ENCODE measurements at places on chromosomes 4 and X.
A peak's percentile ranks its signal among the peaks of the same experiment; 100 is the strongest.

DNA sequence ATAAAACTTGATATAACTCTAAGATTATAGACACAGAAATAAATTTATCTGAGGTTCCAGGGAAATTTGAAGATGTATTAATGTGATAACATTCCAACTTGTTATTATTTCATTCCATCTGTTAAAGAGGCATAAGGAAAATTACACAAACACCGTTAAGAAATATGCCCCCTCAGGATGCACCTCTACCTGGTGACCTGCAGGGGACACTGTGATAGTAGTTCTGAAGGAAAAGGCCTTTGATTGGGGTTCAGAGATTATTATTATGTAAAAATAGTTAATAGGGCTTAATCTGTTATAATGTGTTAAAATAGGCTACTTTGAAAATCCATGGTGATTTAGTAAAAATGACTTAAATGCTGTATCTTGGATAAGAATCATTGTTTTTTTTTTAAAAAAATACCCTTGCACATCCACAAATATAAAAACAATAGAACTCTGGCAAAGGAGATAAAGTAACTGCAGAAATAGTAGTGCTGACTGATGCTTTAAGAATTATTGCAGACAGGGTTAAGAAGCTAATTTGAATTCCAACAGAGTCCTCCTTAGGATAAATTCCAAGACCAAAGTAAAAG lies 6.1 kb upstream of the ABRAXAS1 start:
- peak; percentile 53 for DNase-seq

DNA sequence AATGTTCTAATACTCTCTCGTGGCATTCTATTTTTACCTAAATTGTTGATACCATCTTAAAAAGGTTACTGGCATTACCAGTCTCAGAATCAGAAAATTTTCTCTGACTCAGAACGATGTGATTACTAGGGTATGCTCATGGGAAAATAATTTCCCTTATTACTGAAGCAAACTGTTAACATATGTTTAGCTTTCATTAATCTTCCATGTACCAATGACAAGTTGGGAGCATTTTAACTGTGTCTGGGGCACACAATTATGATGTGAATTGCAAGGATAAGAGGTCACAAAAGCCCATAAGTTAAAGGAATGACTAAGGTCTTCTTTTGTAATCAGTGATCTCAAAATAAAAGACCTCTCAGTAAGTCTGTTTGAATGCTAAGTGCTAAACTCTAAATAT lies 1254.6 kb downstream of the PCDH18 start:
- DNase-seq, result no peak

DNA sequence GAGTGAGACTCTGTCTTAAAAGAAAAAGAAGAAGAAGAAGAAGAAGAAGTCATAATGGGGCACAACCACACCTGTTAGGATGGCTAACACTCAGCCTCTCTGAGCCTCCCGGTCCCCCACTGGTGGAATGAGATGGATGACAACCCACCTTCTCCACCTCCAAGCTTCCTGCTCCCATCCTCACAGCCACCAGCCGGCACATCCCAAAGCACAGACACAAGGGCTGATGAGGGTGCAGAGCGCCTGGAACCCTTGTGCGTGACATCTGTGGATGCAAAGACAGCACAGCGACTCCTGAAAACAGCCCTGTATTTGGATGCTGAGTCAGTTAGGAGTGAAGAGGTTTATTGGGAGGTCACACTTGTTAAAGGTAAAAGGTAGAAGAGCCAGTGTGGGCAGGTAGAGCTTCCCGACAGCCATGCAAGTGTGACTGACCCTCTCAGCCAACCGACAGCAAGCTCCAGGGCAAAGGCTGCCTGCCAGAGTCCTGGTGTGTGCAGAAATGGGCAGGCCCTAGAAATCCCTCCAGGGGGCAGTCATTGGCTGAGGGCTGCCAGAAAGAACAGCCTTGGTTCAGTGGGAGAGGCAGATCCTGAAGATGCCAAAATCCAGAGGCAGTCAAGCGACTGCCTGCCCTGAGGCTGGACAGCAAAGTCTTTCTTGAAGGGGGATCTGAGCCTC lies 26.6 kb upstream of the MAN2B2 start:
- DNase-seq, result peak; percentile 61

DNA sequence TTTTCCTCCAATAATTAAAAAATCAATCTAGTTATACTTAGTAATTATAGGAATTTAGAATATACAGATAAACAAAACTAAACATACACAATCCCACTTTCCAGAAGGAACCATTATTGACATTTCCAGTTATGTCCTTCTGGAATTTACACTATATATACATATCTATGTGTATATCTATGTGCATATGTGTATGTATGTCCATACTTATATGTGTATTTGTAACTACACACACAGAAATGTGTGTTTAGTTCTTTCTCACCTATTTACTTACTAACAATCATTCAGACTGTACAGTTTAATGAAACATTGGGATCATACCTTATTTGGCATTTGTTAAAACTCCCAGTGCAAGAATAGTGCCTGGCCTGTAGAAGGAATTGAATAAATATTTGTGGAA lies 126.4 kb downstream of the FHIP1A start:
- DNase-seq, result no peak

GRCh38 chr4:124777007-124777406 lies 64.5 kb upstream of the ANKRD50 start:
- DNase-seq, result no peak

GRCh38 chr4:31283679-31284078 lies 563.5 kb downstream of the PCDH7 start:
- DNase-seq, result no peak

DNA sequence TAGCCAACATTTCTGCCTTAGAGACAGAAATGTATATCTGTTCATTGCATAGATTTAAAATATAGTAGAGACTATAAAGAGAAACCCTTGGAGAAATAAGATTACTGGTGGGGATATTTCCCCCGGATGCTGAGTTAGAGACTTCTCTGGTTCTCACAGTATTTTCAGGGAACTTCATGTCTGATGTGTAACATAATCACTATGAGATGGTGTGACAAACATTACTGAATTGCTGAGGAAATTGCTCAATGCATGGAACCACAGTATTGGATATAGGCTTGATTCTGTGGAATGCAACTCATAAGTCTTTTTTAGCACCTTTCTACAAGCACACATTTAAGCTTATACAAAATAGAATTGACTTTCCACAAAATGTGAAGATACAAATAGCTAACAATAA lies 152.7 kb downstream of the SOWAHB start:
- DNase-seq, result no peak

DNA sequence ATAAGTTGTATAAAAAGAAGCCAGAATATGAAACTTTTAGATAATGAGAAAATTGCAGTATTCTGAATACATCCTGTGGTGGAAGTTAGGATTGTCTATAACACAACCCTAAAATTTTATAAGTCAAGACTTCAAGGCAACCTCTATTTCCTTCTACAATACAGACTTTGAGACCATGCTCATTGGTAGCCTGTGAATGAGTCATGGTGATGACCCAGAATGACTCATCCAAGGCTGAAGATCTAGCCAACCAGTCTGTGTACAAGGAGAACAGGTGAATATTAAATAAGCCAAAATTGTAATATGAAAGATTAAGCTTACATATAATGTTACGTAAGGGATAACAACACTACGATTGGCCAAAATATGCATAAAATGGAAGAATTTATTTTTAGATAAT lies 475.9 kb upstream of the GALNT7 start:
- DNase-seq, result no peak

DNA sequence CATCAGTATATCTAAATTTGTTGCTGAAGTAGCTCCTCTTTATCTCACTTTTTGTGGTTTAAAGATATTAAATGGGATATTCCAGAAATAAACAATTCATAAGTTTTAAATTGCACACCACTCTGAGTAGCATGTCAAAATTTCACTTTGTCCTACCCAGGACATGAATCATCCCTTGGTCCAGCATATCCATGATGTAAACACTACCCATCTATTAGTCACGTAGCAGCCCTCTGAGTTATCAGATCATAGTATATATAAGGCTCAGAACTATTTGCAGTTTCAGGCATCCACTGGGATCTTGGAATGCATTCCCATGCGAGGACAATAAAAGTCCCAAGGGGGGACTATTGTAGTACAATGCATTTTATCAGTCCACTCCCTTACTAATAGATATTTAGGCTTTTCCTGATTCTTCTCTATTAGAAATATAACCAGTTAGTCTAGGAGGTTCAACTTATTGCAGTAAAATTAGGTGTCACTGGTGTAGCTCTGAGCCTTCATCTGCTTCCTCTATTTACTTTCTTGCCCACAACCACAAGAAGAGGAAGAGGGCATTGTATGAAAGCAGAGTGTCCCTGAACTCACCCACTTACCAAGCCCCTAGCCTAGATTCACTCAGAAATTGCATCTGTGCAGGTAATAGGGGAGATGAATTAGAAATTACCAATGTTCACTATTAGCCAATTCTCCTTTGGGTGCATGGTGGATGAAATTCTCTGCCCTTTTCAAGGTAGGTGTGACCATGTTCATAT lies 409.8 kb upstream of the GALNT7 start:
- peak; percentile 10 for DNase-seq

- DNase-seq, result no peak
These were observed 69.5 kb downstream of the IL15 start for GRCh38 chr4:141705747-141706377.

DNA sequence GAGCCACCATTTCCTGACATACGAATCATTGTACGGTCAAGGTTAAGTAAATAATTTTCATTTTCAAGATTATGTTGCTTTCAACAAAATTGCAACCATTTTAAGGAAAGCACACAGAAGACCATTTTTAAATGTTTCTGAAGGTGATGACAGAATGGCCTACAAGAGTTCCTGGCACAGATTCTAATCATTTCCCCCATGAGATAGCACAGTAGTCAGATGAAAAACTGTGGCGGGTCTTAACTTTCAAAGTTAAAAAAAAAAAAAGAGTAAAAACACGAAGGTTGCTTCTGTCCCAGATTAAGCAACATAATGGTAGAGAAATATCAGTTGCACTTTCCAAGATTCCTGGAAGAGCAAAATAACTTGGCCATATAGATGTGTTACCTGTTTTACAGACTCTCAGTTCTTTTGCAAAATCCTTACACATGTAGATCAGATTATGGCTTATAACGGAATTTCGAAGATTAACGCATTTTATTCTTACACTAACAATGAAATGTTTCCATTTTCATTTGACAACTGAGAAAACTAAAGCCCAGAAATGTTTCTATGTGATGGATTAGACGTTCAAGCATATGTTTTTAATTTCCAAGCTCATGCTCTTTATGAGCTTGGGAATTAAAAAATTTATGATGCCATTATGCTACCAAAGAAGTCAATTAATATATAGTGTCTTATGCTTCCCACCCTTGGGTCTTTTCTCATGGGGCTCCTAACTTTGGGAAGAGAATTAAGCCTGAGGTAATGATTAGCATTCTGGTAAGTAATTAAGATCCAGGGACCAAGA lies 335.1 kb upstream of the CLNK start:
- no peak for DNase-seq

- DNase-seq, result no peak
These were observed 12.2 kb upstream of the GPRIN3 start for GRCh38 chr4:89319756-89320155.

DNA sequence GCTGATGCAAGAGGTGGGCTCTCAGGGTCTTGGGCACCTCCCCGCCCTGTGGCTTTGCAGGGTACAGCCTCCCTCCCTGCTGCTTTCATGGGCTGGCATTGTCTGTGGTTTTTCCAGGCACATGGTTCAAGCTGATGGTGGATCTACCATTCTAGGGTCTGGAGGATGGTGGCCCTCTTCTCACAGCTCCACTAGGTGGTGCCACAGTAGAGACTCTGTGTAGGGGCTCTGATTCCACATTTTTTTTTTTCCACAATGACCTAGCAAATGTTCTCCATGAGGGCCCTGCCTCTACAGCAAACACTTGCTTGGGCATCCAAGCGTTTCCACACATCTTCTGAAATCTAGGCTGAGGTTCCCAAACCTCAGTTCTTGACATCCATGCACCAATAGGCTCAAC lies 657.9 kb upstream of the CT83 start:
- DNase-seq, result no peak

GRCh38 chr4:157096439-157096838 lies 20.5 kb downstream of the GLRB start:
- DNase-seq, result no peak

DNA sequence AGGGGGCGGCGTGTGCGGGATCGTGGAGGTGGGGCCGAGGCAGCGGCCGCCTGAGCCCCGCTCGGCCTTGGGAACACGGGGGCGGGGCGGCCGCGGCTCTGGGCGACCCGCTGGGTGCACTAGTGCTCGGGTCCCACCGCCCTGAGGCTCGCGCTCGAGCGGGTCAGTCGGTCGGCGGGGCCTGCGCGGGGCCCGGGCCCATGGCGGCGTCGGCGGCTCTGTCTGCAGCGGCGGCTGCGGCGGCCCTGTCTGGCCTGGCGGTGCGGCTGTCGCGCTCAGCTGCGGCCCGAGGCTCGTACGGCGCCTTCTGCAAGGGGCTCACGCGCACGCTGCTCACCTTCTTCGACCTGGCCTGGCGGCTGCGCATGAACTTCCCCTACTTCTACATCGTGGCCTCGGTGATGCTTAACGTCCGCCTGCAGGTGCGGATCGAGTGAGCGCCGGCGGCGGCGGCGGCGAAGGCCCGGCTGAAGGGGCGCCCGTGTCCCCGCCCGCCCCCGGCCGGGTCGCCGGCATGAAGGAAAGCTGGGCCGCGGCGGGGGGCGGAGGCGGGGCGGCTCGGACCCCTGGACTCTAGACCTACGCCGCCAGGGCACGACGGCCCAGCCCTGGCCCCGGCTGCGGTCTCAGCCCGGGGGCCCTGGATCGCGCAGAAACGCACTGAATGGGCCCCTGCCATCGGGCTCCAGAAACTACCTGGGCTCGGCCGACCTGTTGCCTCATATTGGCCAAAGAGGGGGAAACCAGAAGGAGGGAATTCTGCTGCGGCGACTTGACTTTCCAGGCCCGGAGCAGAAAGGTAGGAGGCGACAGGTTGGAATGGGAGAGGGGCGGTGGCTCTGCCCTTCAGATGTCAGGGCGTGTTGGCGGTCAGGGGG lies at the start of gene SMIM10L2A:
SMIM10L2A (plus strand) TSS at position 13 of the 878 bp plus-strand sequence; CDS start at position 201, 188 bp downstream.
- DNase-seq, result no peak

DNA sequence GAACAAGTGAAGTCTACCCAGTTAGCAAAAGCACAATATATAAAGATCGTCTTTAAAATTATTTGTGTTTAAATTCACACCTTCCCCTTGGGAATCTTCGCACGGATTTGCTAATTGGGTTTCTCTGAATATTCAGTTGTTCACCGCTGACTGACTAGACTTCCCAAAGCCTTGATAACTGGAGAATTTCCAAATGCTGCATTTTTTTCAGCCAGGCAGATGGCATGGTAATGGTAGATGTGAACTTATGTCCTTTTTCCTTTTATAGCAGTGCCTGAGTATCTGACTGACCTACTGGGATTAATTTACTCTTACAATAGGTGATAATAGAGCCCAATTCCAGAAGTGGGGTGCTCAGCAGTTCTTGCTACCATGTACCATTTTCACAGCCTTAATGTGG lies 548.1 kb downstream of the PACRGL start:
- no peak for DNase-seq

GRCh38 chr4:107619066-107619465 lies 101.0 kb downstream of the PAPSS1 start:
- peak; percentile 87 for DNase-seq

- DNase-seq, result no peak
These were observed 160.2 kb upstream of the ZC4H2 start for GRCh38 chrX:65136424-65136823.

- DNase-seq, result no peak
These were observed 44.9 kb upstream of the SLC2A9 start for GRCh38 chr4:10066206-10066605.

Data from AG08395 (cell line).